ENCODE measurements at places on chromosomes 4 and X. TPM values are rescaled to one million over a fixed set of nuclear protein-coding genes. Genes with fewer than 3 reads are reported as not detected.

The RNF128 gene
- 47.4 TPM for total RNA-seq

The ATP8A1 gene
- 15.9 TPM for total RNA-seq

DNA sequence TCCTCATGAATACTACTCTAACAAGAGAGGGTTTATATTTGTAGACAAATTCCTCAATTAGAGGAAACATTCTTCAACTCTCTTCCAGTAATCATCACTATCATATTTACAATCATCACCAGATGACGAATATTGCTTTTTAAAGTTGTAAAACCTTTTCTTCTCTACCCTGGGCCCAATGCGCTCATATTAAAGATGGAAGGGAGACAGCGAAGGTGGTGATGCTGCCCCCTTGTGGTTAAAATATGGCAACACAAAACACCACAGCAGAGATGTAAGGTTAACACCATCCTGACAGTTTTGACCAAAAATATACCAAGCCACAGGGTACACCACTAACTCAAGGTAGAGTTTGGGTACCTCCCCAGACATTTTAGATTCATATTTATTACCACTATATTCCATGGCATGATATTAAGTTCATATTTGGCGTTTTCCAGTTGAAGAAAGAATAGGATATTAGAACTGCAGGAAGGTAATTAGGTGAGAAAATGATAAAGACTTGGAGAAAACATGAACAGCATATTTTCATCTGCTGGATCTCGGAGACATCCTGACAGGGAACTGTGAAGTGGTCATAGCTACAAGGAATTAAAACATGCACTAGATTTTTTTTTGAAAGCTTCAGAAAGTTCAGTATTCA, 72.8 kb downstream of the SLC9A7 start:
- H3K4me1 ChIP-seq, result no peaks in the 10 kb centered on the region
- no peaks in the 10 kb centered on the region for H3K36me3 ChIP-seq
- no peak for DNase-seq
- H3K27ac ChIP-seq, result no peak overlapping the region
- H3K27me3 ChIP-seq, result peaks cover 3% of the 10 kb centered on the region

GRCh38 chr4:186294160-186294559, 28.2 kb downstream of the F11 start:
- no peak overlapping the region for H3K27ac ChIP-seq
- no peak for DNase-seq
- no peak overlapping the region for H3K4me3 ChIP-seq

- no peaks in the 10 kb centered on the region for H3K4me1 ChIP-seq
- DNase-seq, result no peak
- H3K27me3 ChIP-seq, result no peaks in the 10 kb centered on the region
These were observed 12.0 kb upstream of the LRAT start for GRCh38 chr4:154731756-154732155.

GRCh38 chr4:142331132-142331531, 515.0 kb downstream of the INPP4B start:
- no peaks in the 10 kb centered on the region for H3K36me3 ChIP-seq
- no peak for DNase-seq
- H3K27ac ChIP-seq, result peak overlapping the region; percentile 28
- H3K27me3 ChIP-seq, result no peaks in the 10 kb centered on the region

Data from liver (tissue), 10 donors.